8988T (cell line): ENCODE measurements at places on chromosomes 7 and 10.

DNA sequence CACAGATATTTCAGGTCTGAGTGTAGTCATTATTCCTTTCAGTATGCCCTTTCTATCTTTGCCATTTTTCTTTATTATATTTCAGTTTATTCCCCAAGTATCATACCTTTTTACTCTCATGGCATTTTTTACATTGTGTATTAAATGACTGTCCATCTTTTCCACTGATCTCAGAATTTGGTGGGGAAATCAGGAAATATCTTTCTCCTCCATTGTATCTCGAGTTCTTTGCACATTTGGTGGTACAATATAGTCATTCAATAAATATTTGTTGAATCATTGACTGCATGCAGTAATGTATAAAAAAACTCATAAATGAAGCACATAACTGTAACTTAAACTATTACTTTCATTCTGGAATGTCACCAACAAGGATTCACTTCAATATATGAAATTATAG is 354.7 kb downstream of the HGF start:
- no peak for DNase-seq

DNA sequence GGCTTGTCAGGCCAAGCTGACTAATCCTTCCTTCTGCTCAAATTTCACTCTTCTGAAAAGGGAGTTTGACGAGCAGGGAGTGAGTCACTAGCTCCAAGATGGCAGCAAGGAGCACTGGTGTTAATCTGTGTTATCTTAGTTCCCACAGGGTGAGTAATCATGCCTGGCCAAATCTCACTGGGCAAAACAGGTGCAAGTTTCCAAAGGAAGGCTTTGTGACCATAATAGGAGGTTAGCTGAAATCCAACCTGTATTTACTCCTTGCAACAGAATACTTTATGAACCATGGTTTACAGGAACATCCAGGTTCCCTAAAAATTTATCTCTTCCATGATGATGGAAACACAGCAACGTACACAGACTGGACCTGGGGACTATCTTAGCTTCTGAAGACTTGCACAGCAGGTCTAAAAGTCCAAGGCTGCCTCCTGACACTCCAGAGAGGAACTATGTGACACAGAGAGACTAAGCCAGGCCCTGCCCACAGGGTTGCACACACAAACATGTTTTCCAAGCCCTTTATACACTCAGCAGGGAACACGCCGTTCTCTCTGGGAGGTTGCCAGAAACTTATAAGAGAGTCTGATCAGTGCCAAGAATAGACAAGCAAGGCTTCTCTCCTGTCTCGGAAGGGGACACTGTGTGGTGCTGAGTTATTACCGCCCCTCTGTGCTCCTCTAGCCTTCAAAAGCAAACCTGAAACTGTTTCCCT is 46.3 kb downstream of the PDK4 start:
- peak; percentile 61 for DNase-seq

DNA sequence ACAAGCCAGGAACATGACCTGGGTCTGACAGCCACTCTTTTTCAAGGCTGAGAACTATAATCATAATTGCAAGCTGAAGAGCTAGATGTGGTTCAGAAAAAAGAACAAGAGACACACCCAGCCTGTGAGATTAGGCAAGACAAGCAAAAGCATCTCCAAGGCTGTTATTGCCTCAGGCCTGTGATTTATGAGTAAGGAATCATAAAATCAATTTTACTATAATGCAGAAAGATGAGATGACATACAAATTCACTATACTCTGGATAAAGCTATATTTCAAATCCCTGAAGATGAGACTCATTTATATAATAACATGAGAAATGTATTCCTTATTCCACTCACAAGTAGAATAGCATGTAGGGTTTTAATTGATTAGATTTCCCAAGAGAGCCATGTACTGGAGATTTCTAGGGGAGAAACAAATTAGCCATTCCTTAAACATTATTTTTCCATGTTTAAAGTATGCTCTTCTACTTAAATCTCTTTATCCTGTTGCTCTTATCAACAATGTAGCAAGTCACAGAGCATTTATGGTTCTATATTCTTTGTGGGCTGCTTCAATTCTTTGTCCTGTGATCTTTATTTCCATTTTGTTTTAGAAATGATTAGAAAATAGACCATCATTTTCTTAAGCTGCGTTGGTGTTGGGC is 47.4 kb downstream of the FHIP2A start:
- no peak for DNase-seq

DNA sequence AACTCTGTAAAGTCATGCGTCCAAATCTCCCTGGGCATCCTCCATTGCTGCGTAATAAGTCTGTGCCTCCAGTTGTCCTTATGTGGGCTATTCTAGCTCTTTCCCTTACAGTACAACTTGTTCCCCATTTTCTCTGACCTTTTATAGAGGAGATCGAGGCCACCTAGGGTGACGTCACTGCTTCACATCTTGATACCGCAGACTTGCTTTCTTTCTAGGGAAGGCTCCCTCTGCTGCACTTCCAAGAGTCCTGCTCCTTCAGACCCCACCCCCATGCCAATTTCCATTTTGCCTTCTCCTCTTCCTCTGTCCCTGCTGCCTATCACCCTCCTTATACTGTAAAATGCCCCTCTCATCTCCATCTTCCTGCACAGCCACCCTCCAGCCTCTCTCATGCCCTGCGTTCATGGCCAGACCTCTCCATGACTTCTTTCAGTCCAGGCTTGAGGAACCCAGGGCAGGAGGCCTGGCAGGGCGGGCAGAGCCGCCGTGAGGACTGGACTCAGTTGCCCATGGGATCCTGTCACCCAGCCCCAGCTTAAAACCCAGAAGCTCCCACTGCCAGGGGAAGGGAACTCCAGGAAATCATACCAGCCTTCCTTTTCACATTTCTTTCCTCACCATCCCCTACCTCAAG is 57.5 kb downstream of the CAMK1D start:
- no peak for DNase-seq

GRCh38 chr7:96720843-96721242 is 11.2 kb upstream of the SEM1 start:
- no peak for DNase-seq

GRCh38 chr7:73971704-73972341 is 56.1 kb upstream of the ELN start:
- DNase-seq: no peak

GRCh38 chr10:100969187-100970075 is at the start of gene SEMA4G:
Gene SEMA4G (plus strand): TSS chr10:100969504. CDS start chr10:100972913, 3,409 bp downstream.
- DNase-seq: peak; percentile 68

- DNase-seq: no peak
These were observed 263.4 kb upstream of the GRB10 start for GRCh38 chr7:51046103-51046466.

GRCh38 chr10:84846658-84847316 is 518.4 kb downstream of the CCSER2 start:
- no peak for DNase-seq

- DNase-seq: no peak
These were observed 114.6 kb downstream of the CYTH3 start for GRCh38 chr7:6157685-6158423.

- DNase-seq: no peak
These were observed 20.7 kb downstream of the LRRC4 start for GRCh38 chr7:128010391-128011127.

- no peak for DNase-seq
These were observed 117.8 kb downstream of the THSD7A start for GRCh38 chr7:11714205-11714604.

DNA sequence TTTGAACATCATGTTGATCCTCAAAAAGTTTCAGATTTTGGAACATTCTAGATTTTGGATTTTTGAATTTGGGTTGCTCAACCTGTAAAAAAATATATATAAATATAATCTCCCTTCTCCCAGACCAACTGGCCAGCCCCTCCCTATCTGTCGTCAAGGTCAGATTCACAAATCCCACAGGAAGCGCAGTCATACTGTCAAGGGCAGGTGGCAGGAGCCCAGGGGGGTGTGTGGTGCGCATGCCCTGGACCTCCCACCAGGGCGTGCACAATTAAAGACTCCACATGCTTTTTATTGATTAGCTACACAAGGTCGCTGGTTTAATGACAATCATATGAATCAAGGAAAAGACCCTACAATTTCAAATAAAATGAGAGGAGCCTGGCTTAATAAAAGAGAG is 77.0 kb upstream of the EEPD1 start:
- no peak for DNase-seq

DNA sequence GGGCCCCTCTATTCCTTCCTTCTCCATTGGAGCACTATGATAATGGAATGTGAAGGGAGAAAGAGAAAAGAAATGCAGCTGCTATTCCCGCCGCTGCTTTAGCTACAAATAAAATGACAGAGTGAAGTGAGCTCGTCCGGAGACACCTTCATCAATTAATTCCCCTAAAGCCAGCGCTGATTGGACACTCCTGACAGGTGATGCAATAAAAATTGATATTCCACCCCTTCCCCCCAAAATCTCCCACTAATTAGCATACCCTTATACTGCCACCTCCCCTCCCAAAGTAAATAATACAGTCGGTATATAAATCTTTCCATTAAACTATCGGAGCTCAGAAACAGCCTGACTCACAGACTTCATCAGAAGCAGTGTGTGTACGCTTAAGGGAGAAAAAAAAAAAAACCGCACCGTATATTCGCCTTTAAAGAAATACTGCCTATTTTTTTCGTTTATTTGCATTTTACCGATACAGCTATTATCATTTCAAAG is 7.3 kb downstream of the SKIDA1 start:
- DNase-seq: no peak

DNA sequence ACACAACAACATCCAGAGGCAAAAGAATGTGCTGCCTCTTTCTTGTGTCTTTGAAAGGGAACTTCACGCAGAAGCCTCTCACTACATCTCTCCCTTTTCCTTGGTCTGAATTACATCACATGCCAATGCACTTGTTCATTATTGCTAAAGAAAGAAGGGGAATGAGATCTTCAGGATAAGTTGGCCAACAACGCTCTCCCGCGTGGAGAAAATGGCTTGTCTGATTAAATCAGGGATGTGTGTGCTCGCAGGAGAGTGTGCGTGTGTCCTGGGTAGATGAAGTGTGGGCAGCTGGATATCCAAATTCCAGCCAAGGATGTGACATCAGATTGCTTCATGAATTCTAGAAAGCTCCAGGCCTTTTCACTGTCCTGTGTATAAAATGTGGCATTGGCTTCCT is 541.6 kb upstream of the FZD8 start:
- no peak for DNase-seq

- no peak for DNase-seq
These were observed 163.6 kb downstream of the PPP1R17 start for GRCh38 chr7:31850601-31851000.

DNA sequence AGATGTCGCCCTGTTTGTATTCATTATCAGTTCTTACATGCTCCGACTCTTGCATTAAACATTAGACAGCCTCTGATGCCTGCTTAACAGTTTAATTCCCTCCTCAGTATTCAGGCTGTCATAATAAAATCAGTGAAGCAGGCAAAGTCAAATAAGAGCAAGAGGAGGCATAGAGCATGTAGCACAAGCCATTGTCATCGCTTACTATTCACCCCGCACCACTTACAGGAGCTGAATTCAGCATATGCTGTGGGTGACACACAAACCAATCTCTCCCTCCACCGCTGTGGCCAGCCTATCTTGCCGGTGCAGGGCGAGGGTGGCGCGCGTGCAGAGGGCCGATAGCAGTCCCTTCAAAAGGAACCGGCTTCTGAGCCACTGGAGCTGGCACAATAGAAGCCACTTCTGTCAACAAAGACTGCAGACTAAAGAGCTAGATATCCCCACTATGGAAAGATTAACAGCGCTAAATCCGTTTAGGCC is 433.2 kb upstream of the MGMT start:
- DNase-seq: no peak

GRCh38 chr10:104127411-104127810 is 5.4 kb downstream of the SFR1 start:
- peak; percentile 43 for DNase-seq

- DNase-seq: no peak
These were observed 76.0 kb downstream of the CALD1 start for GRCh38 chr7:134855442-134855841.

GRCh38 chr7:26680587-26680986 is 183.8 kb downstream of the SKAP2 start:
- DNase-seq: no peak

- DNase-seq: no peak
These were observed 134.4 kb downstream of the CSTF2T start for GRCh38 chr10:51564896-51565510.

GRCh38 chr7:2358968-2359527 is 4.4 kb downstream of the EIF3B start:
- DNase-seq: no peak

DNA sequence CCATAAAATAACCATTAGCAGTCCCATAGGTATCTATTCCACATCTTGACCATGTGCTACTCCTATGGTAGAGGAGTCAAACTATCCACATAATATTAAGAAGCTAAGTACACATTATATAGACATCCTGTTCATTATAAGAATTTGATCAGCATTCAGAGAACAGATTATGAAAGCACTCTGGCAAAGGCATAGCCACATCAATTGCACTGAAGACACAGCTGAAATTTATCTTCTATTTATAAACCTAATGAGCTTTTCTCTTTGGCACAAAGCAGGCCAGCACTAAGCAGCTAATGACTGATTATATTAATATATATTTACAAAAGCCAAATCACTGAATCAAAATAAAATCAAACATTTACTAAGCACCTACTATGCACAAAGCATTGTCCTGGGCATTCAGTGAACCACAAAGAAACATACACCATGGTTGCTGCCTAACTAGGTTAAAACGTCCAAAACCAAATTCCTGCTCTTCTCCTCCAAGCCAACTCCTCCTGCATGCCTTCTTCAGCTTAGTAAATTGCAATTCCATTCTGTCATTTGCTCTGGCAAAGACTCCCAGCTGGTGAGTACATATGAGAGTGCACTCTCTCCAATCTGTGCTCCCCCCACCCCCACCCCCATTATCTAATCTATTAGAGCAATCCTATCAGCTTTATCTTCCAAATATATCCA is 122.6 kb upstream of the ASAH2 start:
- no peak for DNase-seq

GRCh38 chr7:124033095-124033806 is 384 bp upstream of the TMEM229A start:
- peak; percentile 24 for DNase-seq

DNA sequence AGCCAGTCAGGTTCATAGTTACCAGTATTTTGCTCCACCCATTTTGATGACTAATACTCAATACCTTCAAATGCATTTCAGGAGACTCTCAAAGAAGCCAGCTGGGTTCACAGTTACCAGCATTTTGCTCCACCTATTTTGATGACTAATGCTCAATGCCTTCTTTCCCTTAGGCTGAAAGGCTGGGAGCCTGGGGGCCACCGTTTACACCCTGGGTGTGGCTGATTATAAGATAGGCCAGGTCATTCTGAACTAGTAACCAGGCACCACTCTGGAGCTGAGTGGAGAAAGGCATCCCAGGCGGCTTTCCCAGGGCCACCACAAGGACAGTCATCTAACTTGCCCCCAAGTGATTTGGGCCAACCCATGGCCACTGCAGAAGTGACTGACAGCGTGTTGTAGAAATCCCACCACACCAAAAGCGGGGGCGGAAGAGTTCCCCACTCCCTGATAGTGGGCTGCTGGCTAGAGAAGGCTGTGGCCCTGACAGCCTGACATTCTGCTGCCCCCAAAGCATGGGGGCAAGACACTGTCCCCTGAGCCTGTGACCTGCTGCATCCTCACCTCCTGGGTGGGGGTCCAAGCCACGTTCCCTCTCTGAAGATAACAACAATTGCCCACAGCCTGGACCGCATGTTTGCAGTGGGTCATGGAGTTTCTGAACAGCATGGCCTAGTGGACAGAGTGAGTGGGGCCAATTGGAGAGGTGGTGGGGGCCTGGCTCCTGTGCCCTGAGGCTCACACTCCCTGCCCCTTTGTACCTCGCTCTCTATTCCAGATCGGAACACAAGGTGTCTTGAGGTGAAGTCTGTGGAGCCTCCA is 23.0 kb upstream of the ZNF488 start:
- no peak for DNase-seq
